ENCODE measurements at places on chromosomes 2 and 18.
A peak's percentile ranks its signal among the peaks of the same experiment; 100 is the strongest.

- DNase-seq: no peak
Observed at GRCh38 chr18:64800151-64800550, 651.3 kb upstream of the LINC00305 start.

DNA sequence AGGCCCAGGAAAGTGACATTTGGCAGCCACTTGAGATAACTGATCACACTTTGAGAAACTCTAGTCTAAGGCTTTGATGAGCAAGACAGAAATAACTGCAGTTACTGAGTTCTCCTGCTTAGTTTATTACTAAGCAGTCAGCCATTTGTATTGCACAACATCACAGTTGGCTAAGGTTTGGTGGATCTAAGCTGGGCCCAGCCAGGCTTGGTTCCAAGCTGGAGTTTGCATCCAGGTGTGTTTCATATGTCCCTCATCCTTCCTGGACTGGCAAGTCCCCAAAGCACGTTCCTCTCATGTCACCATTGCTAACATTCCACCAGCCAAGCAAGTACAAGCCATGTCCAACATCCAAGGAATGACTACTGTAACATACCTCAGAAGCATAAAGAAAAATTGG, 71.3 kb upstream of the ZNF532 start:
- DNase-seq: peak; percentile 9

GRCh38 chr2:133674066-133674432, 105.8 kb upstream of the NCKAP5 start:
- DNase-seq: no peak

GRCh38 chr18:67862069-67862468, 345.5 kb upstream of the DSEL start:
- no peak for DNase-seq

- DNase-seq: peak; percentile 89
Observed at GRCh38 chr2:145744541-145745386, 1224.8 kb upstream of the ZEB2 start.

DNA sequence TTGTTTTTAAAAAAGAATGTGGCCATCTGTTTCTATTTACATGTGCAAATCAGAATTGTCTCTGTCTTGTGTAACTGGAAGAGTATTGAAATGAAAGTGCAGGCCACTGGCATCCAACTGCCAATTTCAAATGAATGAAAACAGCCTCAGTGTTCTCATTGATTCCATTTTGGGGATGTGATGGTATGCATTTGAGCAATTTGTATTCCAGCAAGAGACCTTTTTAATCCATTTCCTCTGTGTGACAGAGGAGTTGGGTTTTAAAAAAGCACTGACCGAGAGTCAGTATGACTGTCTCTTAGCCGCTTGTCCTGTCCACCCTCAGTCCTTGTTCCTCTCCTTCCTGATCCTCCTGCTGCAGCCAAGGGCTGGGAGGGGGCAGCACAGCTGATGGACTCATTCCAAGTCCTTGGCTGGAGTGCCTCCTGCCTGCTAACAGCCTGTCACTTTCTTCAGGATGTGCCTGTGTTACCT, 50.0 kb downstream of the ASAP2 start:
- DNase-seq: no peak

DNA sequence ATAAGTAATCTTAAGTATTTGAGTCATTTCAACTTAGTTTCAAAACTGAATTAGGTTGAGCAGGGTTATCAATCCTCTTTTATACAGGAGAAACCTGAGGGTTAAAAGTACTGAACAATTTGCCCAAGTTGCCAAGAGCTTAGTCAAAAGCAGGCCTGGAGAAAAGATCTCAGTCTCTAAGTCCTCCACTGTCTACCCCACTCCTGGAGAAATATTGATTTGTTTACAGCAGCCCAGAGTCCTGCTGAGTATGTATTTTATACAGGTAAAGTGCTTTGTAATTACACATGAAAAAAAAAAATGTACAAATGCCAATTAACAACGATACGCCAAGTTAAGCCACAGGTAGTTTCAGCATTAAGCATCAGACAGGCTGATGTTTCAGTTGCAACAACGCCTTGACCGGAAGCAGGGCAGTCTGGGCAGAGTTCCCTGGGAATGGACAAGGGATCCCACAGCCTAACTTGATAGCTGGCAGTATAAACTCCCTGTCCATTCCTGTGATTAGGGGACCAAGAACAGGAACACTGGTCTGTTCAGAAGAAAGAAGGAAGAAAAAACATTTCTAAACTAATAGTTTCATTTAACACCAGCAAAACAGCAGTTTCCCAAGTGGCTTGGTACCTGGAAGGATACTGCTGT, 132.9 kb downstream of the MYO5B start:
- DNase-seq: no peak

- DNase-seq: no peak
Observed at GRCh38 chr2:237160271-237160919, 74.7 kb downstream of the COPS8 start.

GRCh38 chr18:58088691-58089065, 44.7 kb downstream of the NEDD4L start:
- DNase-seq: no peak

DNA sequence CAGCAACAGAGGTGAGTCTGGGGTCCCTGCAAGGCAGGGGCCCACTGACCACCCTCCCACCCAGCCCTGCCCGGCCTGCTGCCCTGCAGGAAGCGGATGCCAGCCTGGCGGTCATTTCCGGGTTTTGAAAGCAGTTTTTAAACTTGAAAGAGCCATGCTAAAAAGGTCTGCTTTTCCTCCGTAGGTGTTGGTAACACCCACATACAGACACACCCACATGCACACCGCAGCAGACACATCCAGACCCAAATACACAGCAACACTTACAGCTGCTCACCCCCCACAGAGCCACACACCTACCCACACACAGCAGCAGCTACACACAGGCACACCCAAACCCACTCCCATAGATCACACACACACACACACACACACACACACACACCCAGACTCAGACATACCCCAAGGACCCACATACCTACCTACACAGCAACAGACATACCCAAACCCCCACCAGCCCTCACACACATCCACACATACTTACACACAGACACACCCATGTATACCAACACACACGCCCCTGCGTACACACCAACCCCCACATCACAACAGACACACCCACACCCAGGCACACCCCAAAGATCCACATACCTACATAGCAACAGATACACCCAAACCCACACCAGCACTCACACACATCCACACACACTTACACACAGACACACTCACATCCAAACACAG, 7.6 kb downstream of the ZFP36L2 start:
- peak; percentile 44 for DNase-seq

DNA sequence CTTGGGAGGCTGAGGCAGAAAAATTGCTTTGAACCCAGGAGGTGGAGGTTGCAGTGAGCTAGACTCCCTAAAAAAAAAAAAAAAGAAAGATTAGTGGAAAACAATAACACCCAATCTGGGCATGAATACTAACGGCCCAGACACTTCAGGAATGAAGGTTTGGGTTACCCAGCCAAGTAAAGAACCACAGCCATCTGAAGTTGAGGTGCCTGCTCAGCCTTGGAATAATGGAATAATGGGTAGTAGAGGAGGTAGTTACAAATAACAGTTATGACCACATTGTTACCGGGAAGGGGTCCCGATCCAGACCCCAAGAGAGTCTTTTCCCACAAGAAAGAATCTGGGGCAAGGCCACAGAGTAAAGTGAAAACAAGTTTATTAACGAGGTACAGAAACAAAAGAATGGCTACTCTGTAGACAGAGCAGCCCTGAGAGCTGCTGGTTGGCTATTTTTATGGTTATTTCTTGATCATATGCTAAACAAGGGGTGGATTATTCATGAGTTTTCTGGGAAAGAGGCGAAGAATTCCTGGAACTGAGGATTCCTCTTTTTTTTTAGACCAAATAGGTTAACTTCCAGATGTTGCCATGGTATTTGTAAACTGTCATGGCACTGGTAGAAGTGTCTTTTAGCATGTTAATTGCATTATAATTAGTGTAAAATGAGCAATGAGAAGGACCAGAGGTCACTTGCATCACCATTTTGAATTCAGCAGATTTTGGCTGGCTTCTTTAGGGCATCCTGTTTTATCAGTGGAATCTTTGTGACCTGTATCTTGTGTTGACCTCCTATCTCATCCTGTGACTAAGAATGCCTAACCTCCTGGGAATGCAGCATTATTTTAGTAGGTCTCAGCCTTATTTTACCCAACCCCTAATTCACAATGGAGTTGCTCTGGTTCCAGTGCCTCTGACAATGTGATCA, 96.2 kb upstream of the HAAO start:
- no peak for DNase-seq

GRCh38 chr18:63439334-63439733, 17.1 kb upstream of the VPS4B start:
- peak; percentile 74 for DNase-seq

DNA sequence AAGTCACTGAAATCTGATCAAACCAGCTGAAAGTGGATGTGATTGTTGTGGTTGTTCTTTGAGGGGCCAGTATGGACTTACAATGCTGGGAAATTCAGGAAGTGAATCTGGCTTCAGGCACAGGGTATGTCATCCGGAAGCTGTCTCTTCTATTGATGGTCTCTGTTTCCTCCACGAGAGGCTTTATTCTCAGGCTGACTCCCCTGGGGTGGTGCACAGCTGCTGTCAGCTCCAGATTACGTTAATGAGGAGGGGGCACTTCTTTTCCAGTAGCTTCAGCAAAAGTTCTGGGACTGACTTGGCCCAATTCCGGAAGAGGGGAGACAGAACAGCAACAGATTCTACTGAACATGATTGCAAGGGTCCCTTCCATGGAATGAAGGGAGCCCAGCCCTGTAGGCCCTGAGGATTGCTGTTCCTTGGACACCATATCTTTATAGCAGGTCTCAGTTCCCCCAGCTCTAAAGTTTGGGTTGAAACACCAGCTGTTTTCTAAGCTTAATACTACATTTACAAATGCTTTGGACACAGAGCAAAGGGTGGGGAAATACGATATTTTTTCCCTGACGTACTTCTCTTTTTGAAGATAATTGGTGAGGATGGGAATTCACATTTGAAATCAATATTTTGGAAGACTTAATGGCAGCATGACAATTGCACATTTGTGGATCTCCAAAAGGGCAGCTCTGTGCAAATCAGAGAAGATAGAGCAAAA, 400.9 kb downstream of the TSN start:
- peak; percentile 7 for DNase-seq

GRCh38 chr18:34802959-34803358, 92.9 kb downstream of the DTNA start:
- no peak for DNase-seq

- no peak for DNase-seq
Observed at GRCh38 chr2:120729406-120730399, 6.0 kb upstream of the GLI2 start.

DNA sequence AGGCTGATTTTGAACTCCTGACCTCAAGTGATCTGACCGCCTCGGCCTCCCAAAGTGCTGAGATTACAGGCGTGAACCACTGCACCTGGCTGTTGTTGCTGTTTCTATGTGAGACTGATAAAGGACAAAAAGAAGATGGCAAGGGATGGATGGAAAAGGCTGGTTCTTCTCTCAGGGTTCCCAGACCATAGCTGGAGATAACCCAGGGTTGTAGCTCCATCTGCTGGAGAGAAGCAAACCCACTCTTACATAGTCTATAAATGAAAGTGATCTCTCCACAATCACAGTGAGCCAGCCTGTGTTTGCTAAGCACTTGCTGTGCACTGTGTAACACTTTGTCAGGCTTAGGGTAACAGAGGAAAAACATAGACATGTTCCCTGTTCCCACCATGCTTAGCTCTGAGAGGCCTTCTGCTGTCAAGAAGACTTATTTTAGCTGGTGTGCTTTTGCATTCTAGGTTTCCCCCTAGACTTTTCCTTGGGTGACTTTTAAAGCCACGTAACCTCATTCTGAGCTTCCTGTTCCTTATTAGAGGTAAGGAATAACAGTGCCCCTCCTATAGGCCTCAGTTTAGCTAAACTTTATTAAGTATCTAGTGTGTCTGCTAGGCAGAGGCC, 49.7 kb downstream of the LIMS1 start:
- DNase-seq: peak; percentile 90

GRCh38 chr18:21191596-21192307, 50.3 kb upstream of the GREB1L start:
- peak; percentile 45 for DNase-seq

DNA sequence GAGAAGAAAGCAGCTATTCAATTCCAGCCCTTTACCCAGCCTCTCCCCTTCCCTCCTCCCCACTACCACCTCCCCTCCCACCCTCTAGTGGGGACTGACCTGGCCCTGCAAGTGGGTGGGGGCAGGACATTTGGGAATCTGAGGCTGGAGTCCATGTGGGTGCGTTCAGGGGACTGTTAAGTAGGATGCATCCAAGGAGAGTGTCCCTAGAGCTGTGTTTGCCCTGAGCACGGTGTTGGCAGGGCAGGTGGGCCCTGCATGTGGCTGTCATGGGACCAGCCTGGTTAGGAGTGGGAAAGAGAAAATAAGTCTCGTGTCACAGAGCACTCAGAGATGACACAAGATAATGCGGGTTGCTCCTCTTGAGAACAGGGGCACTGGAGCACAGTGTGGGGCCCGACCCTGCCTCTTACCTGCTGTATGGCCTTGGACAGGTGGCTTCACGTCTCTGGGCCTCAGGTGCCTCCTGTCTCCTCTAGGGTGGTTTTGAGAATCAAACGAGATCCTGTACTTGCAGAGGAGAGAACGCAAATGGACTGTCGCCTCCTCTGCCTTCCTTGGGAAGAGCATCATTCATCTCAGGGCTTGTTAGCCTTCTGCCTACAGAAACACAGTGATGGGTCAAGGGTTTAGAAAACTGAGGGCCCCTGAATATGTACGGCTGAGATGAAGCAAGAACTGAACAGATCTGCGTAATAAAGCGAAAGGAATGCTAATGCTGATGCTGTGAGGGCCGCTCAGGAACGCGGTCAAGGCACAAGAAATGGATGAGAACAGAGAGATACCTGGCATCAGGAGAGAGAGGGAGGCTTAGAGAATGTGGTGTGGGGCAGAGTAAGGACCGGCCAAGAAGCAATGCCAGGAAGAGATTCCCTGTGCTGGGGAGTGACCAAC, 187.7 kb upstream of the HAAO start:
- no peak for DNase-seq

- DNase-seq: no peak
Observed at GRCh38 chr2:149037851-149038250, 648 bp upstream of the LYPD6B start.
